HT-29 (cell line): ENCODE measurements at places on chromosomes 13 and 19. TPM values are rescaled to one million over a fixed set of nuclear protein-coding genes. Genes with fewer than 3 reads are reported as not detected.

ADAMTSL5 gene
- 1.3 and 3.9 TPM in 2 replicates for total RNA-seq

SIGLEC12 gene
- total RNA-seq = not detected in 2 replicates

DNA sequence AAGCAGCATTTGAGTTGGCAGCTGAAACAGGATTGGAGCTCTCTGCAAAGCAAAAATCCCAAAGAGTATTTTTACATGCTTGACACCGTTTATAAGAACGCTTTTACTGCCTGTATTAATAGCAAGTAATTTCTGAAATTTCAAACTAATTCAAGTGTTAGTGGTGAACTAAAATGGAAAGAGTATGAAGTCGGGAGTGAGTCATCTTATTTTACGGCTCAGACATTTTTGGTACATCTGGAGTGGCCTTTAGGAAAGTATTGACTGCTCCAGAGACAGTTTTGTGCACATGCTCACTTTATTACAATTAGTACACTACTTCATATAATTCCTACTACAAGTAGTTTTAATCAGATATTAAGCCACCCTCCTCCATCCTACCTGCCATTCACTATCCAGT, 167.4 kb downstream of the SLITRK6 start:
- DNase-seq = no peak

DNA sequence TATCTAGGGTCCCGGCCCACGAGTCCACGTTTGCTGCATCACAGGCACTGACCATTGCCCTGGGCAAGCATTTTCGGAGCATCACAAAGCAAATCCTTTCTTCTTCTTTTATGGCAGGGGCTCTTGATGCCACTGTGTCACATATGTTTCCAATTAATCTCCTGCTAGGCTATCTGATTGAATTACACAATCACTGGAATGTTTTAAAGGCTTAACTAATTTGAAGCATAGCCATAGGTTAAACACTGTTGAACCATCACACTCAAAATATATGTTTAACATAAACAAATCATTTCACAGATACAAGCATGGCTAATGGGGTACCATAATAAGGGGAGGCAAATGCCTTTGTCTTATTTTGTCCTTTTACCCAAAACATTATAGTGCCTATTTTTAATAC, 338.3 kb downstream of the POU4F1 start:
- no peak for DNase-seq

FXYD3 gene
- total RNA-seq = 15.8 and 38.9 TPM in 2 replicates

DNA sequence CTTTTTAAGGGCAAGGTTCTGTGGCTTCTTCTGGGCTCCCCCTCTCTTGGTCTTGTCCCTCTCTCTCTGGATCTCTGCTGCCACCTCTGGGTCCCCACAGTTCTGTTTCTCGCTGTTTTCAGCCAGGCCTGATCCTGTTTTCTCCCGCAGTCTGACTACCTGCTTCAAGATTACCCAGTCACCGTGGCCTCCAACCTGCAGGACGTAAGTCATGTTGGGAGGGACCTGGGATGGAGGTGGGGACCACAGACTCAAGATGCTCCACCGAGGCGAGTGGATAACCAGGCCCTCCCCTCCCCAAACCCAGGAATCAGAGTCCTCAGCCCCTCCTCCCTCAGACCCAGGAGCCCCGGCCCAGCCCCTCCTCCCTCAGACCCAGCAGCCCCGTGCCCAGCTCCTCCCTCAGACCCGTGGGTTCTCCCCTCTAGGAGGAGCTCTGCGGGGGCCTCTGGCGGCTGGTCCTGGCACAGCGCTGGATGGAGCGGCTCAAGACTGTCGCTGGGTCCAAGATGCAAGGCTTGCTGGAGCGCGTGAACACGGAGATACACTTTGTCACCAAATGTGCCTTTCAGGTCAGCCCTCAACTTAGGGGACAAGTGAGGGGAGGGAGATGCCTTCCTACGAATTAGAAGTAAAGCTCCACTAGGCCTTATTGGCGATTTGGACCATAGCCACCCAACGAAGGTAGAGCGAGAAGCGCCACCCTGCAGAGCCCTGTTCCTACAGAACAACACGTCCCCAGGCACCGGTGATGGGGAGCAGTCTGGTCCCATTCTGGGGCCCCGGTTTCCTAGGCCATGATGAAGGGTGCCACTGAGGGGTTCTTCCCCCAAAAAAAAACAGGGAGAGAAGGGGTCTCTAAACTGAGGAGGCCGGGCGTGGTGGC, 2.2 kb downstream of the FLT3LG start:
- peak; percentile 64 for DNase-seq

- DNase-seq = no peak
Observed at GRCh38 chr19:14517446-14517839, 754 bp downstream of the DNAJB1 start.

DNA sequence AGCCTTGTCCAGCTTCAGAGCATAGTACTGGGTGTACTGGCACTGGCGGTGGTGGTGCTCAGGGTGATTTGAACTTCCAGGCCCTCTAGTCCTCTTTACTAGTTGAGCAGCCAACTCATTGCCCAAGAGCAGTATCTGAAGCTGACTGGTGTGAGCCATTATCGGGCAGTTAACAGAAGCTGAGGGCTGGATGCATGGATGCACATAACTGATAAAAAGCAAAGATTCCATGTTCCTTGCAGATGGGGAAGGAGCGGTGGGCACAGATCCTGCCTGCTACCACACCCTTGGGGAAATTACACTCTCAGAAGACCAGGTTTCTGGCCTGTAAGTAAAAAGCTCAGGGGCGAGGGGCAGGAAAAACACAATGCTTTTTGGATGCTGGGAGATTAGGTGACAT, 499.4 kb upstream of the ARGLU1 start:
- no peak for DNase-seq

CCDC8 gene
- total RNA-seq = not detected in 2 replicates

DNA sequence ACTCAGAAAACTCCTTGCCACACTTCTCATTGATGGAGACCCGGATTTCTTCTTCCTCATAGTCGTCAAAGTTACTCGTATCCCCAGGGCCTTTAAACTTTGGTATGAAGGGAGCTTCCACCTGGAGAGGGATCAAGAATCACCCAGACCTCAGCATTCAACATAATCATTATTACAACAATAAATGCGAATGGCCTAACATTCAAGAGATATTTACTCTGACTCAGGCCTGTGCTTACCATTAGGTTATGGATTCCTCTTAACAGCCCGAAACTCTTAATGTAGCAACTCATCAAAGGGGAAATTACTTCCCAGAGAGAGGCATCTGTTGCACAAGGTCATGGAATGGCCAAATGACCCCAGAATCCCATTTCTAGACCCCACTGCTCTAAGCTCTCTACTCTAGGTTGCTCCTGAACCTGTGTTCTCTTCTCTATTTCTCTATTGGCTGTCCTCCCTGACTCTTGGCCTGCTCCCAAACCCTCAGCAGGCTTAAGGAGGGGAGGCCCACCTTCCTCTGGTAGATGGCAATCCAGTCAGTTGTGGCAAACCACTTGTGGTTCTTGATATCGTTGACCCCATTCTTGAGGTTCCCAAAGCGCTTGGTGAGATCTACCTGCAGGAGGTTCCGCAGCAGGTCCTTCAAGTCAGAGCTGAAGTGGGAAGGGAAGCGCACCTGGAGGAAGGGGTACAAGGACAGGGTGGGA, 2.7 kb upstream of the SAMD1 start:
- DNase-seq = no peak

DNA sequence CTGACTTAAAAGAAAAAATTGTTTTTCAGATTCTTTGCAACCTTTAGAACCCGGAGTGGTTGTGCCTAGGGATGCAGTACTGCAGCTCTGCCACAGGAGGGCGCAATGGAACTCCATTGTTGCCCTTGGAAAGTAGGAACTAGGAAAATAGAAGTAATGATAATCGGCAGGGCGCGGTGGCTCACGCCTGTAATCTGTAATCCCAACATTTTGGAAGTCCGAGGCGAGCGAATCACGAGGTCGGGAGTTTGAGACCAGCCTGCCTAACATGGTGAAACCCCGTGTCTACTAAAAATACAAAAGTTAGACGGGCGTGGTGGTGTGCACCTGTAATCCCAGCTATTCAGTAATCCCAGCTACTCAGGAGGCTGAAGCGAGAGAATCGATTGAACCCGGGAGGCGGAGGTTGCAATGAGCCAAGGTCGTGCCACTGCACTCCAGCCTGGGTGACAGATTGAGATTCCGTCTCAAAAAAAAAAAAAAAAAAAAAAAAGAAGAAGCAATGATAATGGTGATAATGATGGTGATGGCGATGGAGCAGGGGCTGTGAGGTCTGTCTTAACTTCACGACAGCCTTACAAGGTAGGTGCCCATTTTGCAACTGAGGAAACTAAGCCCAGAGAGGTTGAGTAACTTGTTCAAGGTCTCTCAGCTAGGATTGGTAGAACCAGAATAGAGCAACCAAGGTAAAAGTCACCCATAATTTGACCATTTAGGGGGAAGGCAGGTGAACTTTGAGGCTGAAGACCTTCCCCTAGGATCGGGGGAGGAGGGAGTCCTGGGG, 5.5 kb upstream of the ADAMTS10 start:
- peak; percentile 38 for DNase-seq

- peak; percentile 47 for DNase-seq
Observed at GRCh38 chr19:18414504-18415177, 4.6 kb upstream of the SSBP4 start.

- DNase-seq = no peak
Observed at GRCh38 chr19:10615429-10616023, 9.8 kb upstream of the SLC44A2 start.

- no peak for DNase-seq
Observed at GRCh38 chr13:38483623-38484022, 134.0 kb downstream of the UFM1 start.

MYH14 gene
- 130 and 172 TPM in 2 replicates for total RNA-seq

DNA sequence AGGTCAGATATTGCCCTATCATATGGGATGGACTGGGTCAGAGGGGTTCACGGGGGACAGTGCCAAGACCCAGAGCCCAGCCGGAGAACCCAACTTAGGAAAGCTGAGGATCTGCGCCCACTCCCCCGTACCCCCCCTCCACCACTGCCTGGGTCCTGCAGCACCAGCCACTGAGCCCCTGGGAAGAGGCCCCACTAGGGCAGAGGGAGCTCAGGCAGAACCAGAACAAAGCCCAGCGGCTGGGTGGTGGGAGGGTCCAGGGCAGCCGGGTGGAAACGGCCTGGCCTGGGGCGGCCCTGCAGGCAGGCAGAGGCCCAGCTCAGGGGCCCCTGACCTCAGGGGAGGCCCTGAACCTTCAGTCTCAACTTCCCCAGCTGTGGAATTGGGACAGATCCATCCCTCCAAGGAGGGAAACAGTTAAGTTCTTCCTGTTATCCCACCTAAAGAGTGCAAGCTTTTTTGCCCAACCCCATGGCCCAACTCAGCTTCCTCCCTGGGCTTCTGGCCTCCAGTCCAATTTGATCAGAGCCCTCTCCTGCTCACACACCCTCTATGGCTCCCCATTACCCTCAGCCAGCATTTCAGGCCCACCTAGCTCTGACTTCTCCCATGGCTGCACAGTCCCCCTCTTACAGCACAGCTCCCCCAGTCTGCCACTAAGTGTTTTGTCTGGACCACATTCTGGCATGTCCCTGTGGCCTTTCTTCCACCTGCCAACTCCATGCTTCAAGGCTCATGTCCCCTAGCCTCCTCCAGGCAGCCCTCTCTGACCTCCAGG, 3.1 kb downstream of the NR2F6 start:
- DNase-seq = no peak

DNA sequence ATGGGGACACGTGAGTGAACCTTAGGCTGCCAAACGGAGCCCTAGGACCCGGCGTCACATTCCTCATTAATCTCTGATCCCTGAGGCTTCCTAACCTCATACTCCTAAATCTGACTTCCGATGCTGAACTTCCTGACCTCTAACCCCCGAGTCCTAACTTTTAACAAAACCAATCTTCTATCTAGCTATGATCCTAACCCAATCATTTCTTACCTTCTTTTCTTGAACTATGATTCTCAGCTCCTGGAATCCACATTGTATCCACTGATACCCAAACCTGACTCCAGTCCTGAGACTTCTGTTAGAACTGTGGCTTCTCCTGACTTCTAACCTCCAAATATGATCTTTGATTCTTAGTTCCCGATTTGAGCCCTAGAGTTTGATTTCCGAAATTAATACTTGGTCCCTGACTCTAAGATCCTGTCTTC, 447 bp downstream of the NFKBIB start:
- peak; percentile 82 for DNase-seq

DNA sequence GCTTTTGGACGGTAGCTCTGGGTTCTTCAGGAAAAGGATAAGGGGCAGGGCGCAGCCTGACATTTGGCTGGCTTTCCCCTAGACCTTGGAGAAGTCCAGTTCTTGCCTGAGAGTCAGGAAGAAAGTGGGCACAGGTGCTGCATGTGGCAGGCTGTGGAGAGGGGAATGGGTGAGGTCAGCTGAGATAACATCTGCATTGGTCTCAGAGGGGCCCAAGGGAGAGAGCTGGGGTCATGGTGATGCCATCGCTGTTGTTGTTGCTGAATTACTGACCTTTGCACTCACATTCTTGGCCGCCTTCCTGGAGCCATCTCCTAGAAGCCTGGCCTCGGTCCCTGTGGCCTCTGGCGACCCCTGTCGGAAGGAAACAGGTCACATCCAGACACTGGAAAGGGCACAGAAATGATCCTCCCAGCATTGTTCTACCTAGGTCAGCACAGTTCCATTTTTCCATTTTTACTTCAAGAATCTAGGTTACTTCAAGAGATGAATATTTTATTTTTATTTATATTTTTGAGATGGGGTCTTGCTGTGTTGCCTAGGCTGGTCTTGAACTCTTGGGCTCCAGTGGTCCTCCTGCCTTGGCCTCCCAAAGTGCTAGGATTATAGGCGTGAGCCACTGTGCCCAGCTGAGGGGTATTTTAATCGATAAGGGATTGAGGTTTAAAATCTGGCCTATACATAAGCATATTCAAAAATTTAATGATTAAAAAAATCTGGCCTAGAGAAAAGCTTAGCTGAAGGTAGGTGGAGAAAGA, 6.5 kb upstream of the LIPE start:
- DNase-seq = peak; percentile 97

RXFP2 gene
- not detected in 2 replicates for total RNA-seq

DNA sequence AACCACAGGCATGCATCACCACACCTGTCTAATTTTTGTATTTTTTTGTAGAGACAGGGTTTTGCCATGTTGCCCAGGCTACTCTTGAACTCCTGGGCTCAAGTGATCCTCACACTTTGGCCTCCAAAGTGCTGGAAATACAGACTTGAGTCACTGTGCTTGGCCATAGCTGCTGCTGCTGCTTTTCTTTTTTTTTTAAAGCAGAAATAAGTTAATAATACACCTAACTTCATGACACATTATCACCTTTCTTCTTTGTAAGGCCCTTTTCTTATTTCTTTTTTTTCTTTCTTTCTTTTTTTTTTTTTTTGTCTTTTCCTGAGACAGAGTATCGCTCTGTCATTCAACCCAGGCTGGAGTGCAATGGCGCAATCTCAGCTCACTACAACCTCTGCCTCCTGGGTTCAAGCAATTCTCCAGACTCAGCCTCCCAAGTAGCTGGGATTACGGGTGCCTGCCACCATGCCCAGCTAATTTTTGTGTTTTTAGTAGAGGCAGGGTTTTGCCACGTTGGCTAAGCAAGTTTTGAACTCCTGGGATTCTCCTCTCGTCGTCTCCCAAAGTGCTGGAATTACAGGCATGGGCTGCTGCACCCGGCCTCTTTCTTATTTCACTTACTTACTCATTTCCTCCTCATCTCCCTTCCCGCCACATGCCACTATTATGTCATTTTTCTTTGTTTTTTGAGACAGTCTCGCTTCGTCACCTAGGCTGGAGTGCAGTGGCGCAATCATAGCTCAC, 8.7 kb downstream of the SHKBP1 start:
- no peak for DNase-seq
